ENCODE measurements at places on chromosomes 5 and 9.

GRCh38 chr5:179605026-179605833 lies 18.2 kb downstream of the HNRNPH1 start:
- no peak for DNase-seq

DNA sequence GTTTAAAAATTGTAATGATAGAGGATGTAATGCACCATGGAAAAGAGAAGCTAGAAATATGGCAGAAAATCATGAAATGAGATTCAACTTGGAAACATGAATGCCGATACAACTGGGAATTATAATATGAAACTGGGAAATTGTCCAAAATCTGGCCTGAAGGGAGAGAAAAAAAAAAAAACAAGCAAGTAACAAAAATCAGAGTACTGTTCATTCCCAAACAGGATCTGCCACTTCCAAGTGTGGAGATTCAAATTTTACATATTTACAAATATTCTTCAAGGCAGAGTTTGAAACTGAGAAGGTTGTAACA lies 56.6 kb upstream of the MOCS2 start:
- DNase-seq, result no peak

DNA sequence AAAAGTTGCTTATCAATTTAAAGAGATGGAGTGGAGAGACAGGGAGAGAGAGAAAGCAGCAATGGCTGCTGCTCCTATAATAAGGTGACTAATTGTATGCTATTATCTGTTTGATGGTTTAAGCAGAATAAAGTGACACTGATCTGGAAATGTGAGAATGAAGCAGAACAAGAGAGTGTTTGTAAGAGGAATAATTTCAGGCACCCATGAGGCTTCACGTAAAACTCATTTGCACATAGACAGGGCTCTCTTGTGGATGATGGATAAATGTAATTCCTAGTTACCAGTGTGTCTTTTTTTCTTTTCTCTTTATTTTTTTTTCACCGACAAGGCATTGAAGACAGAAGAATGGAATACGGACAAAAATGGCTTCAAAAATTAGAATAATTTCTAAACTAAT lies 228.8 kb upstream of the TYRP1 start:
- DNase-seq, result peak; percentile 43

- DNase-seq, result no peak
Observed at GRCh38 chr5:44387921-44388320, 1.3 kb downstream of the FGF10 start.

DNA sequence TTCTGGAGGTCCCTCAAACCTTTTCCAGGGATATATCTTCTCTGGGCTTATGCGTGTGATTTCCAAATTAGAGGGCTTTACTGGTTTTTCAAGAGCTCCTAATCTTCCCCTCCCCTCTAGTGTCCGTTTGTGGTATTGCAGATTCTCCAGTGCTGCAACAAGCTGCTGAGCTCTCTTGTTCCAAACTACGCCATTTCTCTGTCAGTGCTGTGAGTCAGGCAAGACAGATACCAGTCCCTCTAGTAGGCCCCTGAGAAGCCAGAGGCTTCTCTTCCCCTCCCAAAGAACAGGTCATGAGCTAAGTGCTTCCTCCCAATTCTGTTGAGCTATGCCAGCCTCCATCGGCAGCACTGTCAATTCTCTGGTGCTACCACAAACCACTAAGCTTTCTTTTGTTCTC lies 149.5 kb downstream of the FANCC start:
- peak; percentile 56 for DNase-seq

- DNase-seq, result no peak
Observed at GRCh38 chr9:89448381-89448780, 49.5 kb downstream of the SEMA4D start.

DNA sequence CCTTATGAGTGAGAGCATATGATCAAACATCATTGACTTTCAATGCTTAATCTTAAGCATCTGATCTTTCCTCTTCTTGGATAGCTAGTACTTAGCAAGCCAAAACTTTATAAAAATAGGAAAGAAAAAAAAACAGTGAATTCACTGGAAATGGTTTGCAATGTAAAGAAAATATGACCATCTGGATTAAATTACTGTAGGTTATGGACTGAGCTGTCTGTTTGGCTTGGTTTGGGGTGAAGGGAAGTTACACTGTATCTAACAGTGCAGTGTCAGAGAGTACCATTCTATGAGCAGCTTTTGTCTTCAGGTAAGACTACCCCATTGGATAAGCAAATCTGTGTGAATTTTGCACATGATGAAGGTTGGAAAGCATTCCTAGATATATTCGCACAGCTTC lies 151.4 kb downstream of the TLE1 start:
- no peak for DNase-seq

DNA sequence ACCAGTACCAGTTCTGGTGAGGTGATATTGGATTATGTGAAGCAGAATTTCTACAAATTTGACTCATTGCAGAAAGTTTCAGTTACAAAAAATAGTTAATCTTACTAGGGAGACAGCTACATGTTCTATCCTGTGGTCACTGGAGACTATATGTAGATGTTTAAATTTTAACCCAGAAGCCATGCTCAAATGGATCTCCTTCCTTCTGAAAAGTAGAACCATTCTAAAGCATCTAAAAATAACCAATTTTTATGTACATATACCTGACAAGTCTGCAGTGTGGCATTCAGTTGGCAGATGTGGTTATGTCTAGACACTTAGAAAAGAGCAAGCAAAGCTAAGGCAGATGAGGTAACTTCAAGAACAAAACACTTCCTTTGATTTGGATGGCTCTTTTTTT lies 65.5 kb upstream of the POU4F3 start:
- DNase-seq, result no peak

DNA sequence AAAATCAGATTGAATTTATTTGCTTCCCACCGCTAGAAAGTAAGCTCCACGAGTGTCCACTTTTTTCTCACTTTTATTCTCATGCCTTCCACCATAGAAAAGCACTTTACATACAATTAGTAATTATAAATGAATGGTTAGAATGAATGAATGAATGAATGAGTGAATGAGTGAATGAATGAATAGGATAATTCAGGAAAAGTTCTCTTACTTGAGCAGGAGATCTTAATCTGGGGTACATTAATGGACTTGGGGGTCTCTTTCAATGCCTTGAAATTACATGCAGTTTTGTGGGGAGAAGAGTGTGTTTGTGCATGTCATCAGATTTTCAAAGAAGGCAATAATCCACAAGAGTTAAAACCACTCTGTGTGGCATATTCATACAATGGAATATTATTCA lies 229.9 kb upstream of the NR4A3 start:
- DNase-seq, result no peak

- DNase-seq, result peak; percentile 4
Observed at GRCh38 chr9:31174681-31175080, 1209.8 kb upstream of the ACO1 start.

DNA sequence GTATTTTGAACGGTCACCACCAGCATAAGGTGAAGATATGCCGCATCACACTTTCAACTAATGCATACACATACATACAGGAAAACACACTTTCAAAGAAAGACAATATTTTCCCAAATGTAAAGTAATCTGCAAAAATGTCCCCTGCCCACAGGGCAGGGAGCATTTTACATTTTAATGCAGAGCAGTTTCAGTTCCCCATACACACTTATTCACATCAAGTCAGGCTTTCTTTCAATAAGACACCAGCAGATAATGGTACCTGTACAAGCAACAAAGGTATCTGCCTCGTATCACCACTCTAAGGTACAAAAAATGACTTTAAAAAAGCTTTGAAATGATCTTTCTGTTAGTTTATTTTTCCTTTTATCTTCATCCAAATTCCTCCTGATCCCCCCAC lies 247.1 kb upstream of the CCNG1 start:
- no peak for DNase-seq

DNA sequence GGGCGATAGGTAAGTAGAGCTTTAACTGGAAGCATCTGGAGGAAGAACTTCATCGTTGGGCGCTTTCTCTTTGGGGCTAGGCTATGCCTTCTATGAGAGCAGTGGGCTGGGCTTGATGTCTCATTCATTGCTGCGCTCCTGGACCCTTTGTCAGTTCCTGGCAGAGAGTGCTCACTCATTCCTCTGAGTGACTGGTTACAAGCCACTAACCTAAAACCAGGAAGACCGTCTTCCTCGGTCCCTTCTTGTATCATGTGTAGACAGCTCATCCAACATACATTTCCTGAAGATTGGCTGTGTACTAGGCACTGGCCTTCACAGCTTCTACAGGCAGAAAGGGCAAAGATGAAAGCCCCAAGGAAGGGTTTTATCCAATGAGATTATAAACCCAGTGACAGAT lies 6.4 kb downstream of the SWI5 start:
- no peak for DNase-seq

- no peak for DNase-seq
Observed at GRCh38 chr5:1660511-1660910, 136.8 kb upstream of the LPCAT1 start.

DNA sequence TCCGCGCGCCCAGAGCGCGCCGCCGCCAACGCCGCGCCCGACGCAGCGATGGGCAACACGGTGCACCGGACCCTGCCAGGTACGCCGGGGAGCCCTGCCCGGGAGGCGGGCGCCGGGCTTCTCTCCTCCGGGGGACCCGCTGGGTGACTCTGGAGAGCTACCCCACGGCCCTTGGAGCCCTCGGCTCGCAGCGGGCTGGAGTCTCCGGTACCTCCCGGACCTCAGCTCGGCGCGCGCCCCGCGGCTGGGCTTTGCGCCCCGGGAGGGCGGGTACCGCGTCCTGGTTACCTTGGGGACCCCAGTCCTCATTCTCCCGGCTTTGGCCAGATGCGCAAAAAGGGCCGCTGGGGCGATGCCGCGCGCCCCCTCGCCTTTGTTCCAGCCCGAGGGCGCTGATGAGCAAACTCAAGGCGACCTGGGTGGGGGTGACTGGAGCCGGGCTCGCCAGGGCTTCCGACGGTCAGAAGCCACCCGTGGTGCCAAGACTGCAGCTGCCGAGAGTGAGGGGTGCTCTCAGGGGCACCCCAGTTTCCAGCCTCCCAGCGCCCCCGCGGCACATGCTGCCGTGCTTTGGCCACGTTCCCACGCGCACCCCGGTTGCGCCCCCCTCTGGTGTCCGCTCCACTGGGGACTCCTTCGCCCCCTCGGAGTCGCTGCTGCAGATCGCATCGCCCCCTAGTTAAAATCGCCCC lies 442 bp downstream of the NEURL1B start:
- peak; percentile 70 for DNase-seq

GRCh38 chr5:137619191-137619870 lies 116.6 kb downstream of the KLHL3 start:
- DNase-seq, result peak; percentile 42

GRCh38 chr5:56725711-56726411 lies 89.5 kb upstream of the MAP3K1 start:
- no peak for DNase-seq

- no peak for DNase-seq
Observed at GRCh38 chr5:18745988-18746615, 1111.8 kb downstream of the TAF11L14 start.

DNA sequence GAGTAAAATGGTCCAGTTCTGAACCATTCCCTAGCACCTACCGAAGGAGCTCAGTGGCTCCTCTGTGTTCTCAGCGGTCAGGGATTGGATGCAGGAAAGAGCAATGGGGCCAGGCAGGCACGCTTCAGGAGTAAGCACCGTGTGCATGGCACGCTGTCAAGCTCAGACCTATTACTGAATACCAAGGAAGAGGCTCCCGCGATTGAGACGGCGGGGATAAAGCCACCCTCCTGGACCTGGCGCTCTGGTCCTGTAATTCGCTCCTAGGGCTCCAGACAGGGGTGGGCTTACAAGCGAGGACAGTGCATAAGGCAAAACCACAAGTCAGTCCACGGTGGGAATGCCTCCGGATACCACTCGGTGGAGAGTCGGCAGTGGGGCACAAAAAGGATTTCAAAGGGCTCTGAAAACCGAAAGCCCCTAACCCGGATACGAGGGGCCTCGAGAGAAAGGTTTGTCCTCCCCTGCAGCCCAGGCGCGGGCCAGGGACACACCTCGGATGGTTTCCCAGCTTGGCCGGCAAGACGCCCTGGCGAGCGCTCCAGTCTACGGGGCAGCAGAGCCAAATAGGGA lies 988 bp downstream of the OXCT1 start:
- DNase-seq, result peak; percentile 34

GRCh38 chr5:143860211-143860610 lies 48.2 kb downstream of the HMHB1 start:
- DNase-seq, result no peak

- no peak for DNase-seq
Observed at GRCh38 chr9:92607773-92608172, 62.2 kb downstream of the IPPK start.

DNA sequence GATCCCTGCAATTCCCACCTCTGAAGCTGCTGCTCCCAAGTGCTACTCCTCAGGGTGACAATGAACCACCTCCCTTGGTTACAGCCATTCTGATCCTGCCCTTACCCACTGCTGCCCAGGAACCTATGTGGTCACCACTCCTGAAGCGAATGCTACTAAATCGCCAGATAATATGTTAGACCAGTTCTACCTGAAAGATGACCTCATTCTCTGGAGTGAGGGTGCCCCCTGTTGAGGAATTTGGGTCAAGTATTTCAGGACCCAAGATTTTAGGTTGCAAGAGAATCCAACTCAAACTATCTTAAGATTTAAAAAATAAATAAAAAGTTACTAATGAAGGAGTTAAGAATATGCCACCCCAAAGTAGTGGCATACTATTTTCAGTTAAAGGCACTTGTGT lies 5.8 kb upstream of the SNAPC3 start:
- DNase-seq, result peak; percentile 8

DNA sequence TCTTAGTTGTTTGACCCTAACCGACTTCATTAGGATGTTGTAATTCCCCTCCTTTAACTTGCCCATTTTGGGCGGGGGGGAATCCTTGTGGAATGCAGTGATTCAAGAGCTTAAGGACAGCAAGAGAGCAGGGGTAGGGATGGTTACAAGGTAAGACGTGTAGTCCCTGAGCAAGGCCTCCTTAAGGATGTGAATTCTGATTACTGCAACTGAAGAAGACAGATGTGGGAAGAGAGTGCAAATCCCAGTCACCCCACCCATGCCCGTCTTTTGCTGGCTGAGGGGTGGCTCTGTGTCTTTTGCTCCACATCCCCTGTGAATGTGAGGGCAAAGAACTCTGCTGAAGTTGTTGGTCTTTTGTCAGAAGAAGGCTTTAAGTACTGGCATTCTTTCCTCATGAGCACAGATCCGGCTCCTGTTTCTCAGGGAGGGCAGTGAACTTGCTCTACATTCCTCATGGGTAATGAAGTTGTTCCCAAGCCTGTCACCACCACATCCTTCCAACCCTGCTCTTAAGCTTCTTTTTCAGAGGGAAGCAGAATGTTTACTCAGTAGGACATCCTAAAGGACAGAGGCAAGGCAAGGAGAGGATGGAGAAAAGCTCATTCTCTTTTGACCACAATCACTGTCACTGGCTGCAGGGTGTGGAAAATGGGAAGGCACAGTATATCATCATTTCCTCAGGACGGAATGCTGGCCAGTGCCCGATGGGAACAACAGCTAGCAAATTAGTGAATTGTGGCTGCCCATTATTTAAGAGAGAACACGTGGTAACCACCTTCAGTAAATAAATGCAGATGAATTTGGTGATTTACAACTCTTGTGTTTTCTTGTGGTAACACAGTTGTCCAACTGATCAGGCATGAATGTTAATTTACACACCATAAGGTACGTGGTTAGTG lies 61.5 kb downstream of the RAI14 start:
- no peak for DNase-seq

- no peak for DNase-seq
Observed at GRCh38 chr9:76943054-76943453, 37.1 kb upstream of the PRUNE2 start.

Measured in brain (organoid and tissue), 16 donors.